NCI-H1694 (cell line): ENCODE measurements at places on chromosomes 3 and 15.

GRCh38 chr3:30871720-30872119 is 22.7 kb downstream of the GADL1 start:
- DNase-seq = no peak

DNA sequence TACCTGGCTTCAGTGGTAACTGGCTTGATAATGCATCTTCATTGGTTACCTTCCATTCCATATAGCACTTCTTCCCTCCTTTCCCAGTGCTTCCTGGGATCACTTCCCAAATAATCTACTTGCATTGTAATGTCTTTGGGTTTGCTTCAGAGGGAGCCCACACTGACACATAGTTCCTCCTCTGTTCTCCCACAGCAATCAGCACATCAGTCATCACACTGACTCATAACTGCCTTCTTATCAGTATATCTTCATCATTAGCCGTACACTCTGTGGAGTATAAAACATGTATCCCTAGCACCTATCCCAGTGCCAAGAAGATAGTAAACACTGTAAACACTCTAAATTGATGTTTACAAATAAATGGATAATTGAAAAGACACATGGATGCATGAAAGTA is 91.4 kb upstream of the SCN10A start:
- DNase-seq = no peak

DNA sequence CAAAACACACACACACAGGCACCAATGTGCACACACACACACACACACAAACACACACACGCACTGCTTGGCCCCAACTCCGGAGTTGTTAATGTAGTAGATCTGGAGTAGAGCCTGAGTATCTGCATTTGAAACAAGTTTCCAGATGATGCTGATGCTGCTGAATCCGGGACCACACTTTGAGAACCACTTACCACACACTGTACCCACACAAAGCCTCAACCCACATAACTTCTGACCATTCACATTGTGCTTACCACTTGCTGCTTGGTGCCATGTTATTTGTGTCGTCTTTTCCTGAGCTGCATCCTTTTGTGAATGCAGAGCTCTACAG is 36.9 kb downstream of the SETMAR start:
- no peak for DNase-seq

GRCh38 chr3:161268601-161269000 is 47.5 kb downstream of the NMD3 start:
- DNase-seq = no peak

- no peak for DNase-seq
Measured at GRCh38 chr3:64094713-64095079, 71.4 kb upstream of the PSMD6 start.

DNA sequence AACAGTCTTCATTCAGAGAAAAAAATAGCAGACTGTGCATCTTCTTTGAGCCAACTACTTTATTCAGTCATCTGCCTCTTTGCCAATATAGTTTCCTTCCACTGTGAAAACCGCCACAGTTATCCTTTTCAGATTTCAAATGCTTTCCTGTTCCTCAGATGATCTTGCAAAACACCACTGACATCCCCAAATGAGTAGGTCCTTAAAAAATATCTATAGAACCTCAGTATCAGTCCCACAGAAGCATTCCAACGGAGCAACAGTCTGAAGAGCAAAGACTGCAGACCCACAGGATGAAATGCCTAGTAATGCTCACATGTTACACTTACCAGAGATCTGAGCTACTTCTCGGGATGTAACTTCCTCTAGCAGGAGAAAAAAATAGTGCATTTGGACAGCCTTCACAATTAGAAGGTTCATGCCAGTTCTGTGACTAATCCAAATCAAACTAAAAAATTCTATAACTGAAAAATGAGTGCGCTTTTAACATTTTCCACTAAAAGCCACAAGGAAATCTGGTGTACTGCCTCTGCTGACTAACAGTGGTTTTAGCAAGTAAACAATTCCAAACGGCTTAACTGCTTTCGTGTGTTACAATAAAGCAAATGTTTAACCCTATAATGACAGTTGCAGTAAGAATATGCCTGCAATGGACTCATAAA is at the start of gene ANKRD28:
Gene ANKRD28 (minus strand): TSS at position 338 of the 662 bp plus-strand sequence. CDS start 1,458 bp downstream, outside the sequence.
- DNase-seq = peak; percentile 31
